ENCODE measurements at places on chromosomes 5 and 9.

- DNase-seq, result no peak
Measured at GRCh38 chr5:167065794-167066193, 1225.7 kb upstream of the WWC1 start.

DNA sequence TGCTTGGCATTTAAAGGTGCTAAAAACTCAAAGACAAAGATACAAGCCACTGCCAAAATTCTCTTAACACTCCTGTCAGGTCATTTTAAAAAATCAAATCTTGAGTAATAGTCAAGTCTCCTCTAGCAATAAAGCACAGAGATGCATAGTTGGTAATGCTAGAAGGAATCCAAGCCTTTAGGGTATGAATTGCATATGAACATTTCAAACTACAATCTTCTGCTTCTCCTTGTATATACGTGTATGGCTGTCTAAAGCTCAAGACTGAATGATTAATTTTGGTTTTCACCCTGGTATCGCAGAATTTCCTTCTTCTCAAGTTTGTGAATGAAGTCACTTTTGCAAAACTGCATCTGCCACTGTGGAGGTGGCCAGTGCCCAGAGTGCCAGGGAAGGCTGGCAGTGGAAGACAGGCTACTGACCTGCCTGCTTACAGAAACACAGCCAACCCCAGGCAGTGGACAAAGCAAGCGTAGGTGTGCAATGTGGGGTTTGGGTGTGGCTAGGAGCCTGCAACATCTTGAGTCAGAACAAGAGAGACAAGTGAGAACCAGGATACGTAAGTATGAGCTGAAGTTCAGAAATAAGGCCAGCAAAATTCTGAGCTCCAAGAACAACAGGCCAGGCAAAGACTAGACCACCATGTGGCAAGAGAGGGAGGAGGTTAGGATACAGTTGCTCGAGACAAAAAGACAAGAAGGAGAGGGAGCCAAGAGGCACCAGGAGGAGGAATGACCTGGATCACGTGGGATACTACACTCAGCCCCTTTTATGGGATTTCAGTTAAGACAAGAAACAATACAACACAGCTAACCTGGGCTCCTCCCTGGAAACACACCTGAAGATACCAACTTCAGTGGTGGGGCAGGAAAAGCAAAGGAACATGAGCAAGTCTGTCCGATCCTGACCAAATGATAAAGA, 22.6 kb downstream of the MYO10 start:
- no peak for DNase-seq

DNA sequence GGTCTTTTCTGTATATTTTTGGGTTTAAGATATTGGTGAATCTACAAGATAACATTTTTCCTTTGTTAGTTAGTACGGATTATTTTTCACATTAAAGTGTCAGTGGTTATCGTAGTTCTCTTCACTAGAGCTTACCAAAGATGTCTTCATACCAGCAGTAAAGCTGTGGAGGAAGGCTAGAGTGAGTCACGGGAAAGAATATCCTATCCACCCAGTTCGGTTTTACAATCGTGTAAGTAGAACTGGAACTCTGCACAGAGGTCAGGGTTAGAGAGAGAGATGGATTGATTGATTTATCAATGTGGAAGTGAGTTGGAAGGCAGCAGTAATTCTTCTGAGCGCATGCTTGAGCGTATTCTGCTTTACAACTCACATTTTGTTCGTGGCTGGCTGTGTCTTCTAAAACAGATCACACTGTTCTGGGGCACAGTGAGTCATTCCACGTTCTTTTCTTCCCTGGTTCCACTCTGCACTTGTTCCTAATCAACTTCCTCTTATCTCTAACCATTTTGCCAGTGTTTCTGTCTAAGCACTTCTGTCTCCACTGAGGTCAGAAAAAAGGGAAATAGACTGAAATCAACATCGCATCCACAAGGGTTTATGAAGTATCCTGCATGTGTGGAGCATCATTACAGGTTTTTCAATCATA, 86.5 kb upstream of the ARRDC3 start:
- DNase-seq, result no peak

DNA sequence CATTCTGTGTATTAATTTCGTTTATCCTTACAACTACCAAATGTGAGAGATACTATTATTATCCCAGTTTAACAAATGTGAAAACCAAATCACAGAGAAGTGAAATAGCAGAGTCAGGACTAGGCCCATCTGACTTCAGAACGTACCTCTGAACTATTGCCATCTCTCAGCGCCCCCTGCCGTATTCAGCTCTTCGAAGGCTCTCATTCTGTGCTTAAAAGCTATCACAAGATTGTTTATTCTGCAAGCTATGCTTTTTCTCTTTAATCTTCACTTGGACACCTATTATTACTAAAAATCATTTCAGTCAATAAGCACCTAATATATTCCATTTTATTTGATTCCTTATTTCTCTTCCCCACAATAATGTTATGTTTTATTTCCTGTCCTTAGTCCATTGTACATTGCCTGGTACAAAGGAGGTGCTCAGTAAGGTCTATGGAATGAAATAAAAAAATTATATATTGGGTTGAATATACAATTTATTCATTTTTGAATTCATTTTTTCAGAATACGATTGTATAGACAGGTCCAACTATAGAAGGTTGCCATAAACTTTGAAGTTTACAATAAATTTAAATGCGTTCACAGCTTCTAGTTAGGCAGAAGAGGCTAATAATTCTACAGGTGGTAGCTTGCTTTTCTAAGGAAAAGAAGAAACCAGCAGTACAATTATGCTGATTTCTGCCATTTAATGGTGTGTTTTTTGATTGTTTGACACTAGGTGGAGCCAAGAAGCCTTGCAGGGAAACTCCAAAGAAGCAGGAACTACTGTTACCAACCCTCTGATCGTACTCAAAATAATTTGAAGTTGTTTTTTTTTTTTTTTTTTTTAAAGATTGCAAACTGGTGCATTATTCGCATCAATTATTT, 202.2 kb upstream of the DMRTA1 start:
- DNase-seq, result peak; percentile 62

- peak; percentile 90 for DNase-seq
Measured at GRCh38 chr5:73229271-73229670, 56.3 kb downstream of the TMEM174 start.

- peak; percentile 36 for DNase-seq
Measured at GRCh38 chr9:130766021-130766926, 68.8 kb upstream of the ABL1 start.

DNA sequence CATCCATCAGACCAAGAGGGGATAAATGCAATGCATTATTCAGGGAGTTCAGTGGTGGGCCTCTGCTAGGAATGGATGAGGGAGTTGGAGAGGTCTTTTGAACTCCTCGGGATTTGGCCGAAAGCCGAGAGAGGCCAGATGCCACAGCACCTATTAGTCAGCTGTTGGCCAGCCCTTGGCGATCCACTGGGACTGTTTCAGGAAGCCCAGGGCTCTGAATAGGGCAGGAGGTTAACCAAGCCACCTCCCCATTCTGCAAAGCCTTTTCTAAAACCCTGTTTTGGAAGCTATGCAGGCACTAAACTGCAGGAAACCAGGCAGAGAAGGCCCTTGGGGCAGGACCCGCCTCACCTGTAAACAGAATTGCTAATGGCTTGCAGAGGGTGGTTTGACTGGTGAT, 37.8 kb downstream of the ASTN2 start:
- no peak for DNase-seq

- no peak for DNase-seq
Measured at GRCh38 chr5:1745123-1745795, 54.4 kb downstream of the MRPL36 start.

- DNase-seq, result peak; percentile 74
Measured at GRCh38 chr9:4297786-4298254, 2.0 kb downstream of the GLIS3 start.

GRCh38 chr5:53253421-53253871, 143.9 kb upstream of the MOCS2 start:
- DNase-seq, result peak; percentile 60

DNA sequence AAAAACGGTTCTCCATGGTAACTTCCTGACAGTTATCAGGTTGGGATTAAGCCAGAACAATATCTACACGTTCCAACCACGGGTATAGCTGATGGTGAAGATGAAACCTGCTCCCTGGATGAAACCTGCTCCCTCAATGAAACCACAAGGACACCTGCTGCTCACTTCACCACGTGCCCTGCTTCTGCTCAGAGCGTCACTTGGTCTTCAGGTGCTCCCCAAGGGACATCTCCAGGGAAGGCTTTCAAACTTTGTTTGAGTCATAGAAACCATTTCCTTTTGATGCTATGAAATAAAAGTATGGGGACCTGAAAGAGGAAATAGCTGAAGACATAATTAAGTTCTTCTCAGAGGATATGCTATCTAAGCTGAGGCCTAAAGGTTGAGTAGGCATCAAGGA, 242.4 kb downstream of the MED10 start:
- DNase-seq, result no peak

GRCh38 chr5:176171171-176171760, 67.0 kb upstream of the SIMC1 start:
- no peak for DNase-seq

GRCh38 chr9:116870566-116870965, 183.5 kb downstream of the TRIM32 start:
- no peak for DNase-seq

- peak; percentile 86 for DNase-seq
Measured at GRCh38 chr5:14816999-14817761, 54.4 kb downstream of the ANKH start.

DNA sequence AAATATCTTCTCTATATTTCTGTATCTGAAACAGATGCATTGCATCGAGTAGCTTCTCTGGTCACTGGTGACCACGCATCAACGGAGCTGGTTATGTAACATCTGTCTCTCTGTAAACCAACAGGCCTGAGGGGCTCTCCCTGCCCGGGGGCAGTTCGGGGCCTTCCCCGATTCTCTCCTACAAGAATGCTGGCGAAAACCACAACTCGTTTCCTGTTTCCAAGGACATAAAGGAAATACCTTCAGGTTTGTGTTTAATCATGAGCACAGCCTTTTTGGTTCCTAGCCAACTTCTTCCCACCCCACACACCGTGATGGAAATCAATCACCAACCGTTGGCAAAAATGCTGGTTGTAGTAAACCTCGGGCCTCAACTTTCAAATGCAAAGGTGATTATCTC, 25.1 kb downstream of the GDNF start:
- DNase-seq, result peak; percentile 64

DNA sequence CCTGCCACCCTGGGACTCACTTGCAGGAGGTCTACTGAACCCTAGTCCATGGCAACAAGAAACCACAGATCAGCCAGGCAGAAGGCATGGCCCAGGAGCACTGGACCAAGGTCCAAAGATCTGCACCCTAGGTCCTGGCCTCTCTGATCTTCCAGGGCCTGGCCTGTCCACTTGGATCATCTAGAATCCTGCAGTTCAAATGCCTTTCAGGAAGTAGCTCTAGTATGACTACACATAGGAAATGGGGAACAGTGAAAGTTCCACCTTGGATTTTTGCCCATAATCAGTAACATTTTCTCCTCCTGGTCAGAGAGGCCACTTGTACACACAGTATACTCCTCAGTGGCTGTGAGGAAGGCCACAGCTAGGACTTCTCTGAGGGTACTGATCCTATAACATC, 11.5 kb downstream of the ANXA6 start:
- no peak for DNase-seq

DNA sequence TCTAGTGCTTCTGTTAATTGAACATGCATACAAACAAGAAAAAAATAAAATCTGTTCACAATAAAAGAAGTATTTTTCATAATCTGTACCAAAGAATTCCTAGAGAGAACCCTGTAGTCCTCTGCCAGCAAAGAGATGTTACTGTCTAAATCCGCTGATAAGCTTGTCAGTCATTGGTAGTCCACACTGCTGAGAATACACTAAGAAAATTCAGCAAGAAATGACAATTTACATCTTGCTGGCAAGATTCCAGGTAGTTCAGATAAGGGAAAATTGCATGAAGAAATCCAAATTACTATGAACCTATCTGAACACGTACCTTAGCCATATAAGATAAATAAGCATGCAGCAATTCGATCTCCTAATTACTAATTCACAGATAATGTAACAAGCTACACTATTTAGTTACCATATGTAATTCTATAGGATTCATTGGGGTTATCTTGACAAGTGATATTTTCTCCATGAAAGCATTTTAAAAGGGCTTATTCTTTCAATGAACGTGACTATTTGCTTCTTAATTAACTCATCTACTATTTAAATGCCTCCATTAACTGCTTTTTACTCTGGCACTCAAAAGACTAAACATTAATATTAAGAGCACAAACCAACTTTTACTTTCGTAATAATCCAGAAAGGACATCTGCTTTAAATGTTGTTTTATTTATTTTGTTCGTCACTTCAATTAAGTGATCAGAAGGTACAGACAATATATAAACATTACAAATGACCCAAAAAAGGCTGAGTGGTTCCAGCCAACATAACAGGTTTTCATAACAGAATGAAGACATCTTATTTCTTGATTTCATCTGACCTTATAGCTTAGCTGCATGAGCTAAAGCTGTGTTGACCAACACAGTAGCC, 9.7 kb downstream of the MPDZ start:
- DNase-seq, result no peak

DNA sequence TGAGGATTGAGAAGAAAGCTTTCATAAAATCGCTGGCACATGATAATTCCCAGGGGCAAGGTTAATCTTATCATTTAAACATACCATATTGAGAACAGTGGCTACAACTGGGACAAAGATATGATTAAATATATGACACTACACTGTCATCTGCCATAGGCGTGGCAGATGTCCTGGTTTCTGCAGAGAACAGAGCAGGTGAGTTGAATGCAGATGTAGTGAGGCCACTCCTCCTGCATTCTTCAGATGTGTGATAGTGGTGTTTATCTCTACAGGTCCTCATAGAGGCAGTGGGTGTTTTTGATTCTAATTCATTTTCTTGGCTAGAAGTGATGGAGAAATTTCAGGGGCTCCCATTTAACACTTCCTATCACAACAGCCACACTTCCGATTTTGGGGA, 237.0 kb upstream of the CDH9 start:
- no peak for DNase-seq

GRCh38 chr9:35349287-35349990, 140.5 kb upstream of the RUSC2 start:
- peak; percentile 23 for DNase-seq

DNA sequence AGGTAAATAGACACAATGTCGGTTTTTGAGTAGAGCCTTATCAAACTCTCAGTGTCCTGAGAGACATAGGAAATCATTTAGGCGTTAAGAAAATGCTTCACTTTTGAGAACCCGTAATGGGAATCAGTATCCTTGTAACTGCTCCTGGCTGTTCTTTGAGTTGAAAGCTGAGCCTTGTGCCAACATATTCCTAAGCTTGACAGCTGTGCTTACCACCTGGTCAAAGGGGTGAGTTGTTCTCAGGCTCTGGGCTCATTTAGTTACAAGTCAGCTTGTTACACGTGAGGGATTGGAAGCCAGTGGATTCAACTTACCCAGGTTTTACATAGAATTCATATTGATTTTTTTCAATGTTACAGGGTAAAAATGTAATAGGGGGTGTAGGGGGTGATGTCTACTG, 145.9 kb downstream of the GABRB2 start:
- no peak for DNase-seq

DNA sequence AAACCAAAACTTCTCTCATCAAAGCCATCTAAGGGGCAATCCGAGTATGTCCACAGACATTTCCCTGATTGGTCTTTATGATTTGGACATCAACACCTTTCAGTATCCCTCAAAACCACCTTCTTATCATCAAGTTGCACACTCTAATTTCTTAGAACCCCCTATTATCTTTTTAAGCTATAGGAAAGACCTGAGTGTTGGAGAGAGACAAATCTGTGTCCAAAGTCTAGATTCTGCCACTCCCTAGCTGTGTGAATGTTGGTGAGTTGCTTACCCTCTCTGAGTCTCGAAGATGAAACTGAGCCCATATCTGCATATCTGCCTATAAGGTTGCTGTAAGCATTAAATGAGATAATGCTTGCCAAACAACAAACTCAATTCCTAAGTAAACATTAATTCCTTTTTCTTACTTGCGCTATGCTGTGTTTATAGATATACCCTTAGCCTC, 159.1 kb downstream of the DOCK8 start:
- DNase-seq, result no peak

- no peak for DNase-seq
Measured at GRCh38 chr9:136667940-136668760, 5.4 kb downstream of the EGFL7 start.

All from fibroblast of skin of scalp (primary cell).